Neural cell (in vitro differentiated cells): ENCODE measurements at places on chromosomes 7 and 10. TPM values are rescaled to one million over a fixed set of nuclear protein-coding genes. Genes with fewer than 3 reads are reported as not detected.

Gene DNAJC12
- polyA plus RNA-seq = 22.3 and 32.2 TPM in 2 replicates

Gene PRLHR
- polyA plus RNA-seq = 0.20 TPM in 1 of 2 replicates, not detected in the other

Gene SPDYE2B
- polyA plus RNA-seq = not detected in 2 replicates

Gene DPP6
- polyA plus RNA-seq = 20.4 and 21.8 TPM in 2 replicates

Gene NUPR2
- not detected in 2 replicates for polyA plus RNA-seq

Gene CAV1
- polyA plus RNA-seq = not detected in 2 replicates

Gene ODAD2
- not detected in 2 replicates for polyA plus RNA-seq

Gene CHST3
- polyA plus RNA-seq = 4.1 and 6.0 TPM in 2 replicates
